Progenitor cell of endocrine pancreas (in vitro differentiated cells): ENCODE measurements at places on chromosomes 3 and 15.

GRCh38 chr3:159922861-159923312, 65.7 kb upstream of the IL12A start:
- DNase-seq, result no peak

DNA sequence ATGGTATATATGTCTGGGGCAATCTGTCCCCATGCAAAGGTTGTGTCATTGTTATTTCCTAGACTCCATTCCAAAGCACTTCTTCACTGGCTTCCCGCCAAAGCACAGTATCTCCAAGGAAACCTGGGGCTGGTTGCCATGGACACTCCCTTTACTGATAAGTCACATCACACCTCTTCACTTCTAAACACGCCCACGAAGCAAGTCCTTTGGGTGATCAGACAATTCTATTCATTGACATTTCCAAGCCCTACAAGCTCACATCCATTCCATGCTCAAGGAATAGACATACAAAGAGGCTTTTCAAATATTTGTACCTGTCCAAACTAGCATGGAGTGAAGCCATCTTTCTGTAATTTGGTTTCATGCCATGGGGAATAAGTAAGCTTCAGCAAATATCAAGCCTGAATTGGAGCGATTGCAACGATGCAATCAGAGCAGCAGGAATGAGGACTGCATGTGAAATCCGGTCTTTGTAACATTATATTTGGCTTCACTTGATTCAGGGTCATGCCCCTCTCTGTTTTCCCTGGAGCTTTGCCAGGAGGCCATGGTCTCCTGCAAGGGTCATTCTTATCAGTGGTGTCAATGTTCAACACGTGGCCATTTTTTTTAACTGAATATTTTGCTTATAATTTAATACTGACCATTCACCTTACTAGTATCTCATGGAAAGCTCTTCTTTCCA, 201.6 kb upstream of the TMC3 start:
- DNase-seq, result no peak

DNA sequence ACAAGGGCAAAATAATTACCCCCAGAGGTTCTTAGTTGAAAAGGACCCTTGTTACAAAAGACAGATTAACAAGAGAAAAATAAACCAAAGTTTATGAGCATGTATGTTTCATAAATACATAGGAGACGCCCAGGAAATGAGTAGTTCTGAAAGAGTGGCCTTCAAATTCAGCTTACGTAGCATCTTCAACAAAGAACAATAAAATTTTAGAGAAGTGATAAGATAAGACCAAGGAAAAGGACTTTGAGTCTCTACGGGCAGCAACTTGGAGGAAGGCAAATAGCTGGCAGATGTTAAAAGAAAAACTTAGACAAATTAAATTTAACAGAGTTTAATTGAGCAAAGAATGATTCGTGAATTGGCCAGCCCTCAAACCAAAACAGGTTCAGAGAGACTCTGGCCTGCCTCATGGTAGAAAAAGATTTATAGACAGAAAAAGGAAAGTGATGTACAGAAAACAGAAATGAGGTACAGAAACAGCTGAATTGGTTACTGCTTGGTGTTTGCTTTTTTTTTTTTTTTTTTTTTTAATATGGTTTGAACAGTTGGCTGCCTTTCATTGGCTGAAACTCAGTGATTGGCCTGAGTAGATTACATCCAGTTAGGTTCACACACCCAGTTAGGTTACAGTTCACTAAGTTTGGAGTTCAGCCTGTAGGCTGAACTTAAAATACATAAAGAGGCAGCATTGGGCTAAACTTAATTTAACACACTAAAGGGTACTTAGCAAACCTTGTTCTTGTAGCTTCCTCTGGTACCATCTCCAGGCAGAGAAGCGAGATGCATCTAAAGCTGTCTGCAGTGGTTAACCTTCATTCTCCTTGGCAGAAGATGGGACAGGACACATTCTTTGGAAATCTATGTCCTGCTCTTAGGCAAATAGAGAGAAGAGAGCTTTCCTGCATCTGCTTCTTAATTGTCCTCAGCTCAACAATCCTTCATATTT, 23.2 kb downstream of the C2CD4B start:
- DNase-seq, result no peak

GRCh38 chr3:123099331-123100192, 32.7 kb downstream of the PDIA5 start:
- no peak for DNase-seq

DNA sequence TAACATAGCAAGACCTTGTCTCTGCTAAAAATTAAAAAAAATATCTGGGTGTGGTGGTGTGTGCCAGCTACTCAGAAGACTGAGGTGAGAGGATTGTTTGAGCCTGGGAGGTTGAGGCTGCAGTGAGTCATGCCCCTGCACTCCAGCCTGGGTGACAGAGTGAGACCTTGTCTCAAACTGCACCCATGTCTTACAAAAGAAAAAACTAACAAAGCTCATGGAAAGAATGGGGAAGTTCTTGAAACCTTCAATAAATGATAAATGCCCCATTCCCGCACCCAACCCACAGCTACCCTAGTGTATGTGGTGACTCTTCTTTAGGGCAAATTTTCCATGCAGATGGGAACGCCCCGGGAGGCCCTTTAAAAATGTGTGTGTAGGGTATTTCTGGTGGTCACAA, 28.3 kb downstream of the RPLP1 start:
- no peak for DNase-seq

GRCh38 chr3:39638301-39638700, 170.8 kb downstream of the MOBP start:
- DNase-seq, result no peak

GRCh38 chr3:47994180-47994579, 22.0 kb downstream of the MAP4 start:
- DNase-seq, result no peak

DNA sequence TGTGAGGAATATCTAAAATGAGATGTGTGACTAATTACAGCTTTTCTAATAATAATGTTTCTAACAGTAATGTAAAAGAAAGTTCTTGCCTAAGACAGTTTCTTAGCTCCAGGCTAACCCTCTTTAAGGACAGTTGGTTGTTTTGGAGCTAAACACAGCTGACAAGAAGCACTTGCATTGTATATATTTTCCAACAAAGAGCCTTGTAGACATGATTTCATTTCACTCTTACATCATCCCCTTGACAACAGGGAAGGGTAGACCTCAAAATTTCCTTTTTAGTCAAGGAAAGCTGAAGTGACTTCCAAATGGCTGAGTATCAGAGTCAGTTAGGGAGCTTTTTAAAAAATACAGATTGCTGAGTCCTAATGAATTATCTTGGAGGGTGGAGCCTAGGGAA, 4.1 kb downstream of the ARID3B start:
- DNase-seq, result no peak

DNA sequence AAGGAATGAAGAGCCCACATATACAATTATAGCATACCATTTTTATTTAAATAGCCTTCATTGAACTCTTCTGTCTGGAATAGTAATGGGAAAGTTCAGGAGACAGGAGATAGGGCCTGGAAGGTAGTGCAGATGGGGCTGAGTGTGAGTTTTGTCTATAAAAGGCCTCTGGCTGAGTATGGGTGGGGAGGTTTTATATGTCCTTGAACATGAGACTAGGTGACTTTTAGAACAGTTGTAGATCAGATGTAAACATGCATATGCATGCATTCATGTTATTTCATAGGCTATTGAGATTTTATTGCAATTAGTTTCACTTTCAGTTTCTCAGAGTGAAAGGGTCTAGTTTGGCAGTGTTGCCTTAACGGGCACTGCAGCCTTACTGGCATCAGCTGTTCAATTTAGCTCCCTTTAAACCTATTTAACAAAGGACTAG, 27.1 kb downstream of the CGGBP1 start:
- no peak for DNase-seq

DNA sequence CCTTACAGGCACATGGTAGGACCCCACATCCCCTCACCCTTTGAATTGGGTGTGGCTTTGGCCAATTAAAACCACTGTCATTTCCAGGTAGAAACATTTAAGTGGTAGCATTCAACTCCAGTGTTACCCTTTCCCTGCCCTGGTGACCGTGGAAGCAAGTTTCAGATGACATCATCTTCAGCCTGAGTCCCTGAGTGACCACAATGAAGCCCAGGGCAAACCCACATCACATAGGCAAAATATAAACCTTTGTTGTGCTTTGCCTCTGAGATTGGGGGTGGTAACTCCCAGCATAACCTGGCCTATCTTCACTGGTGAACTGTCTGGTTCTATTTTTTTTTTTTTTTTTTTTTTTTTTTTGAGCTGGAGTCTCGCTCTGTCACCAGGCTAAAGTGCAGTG, 404.0 kb upstream of the WNT5A start:
- DNase-seq, result no peak

- DNase-seq, result no peak
Measured at GRCh38 chr15:101092156-101092866, 159.5 kb downstream of the CHSY1 start.
